Gastrocnemius medialis (tissue), 4 donors: ENCODE measurements at places on chromosomes 5 and 9. TPM values are rescaled to one million over a fixed set of nuclear protein-coding genes. Genes with fewer than 3 reads are reported as not detected.

FBP2 gene
- 56.5 TPM for total RNA-seq

DHFR gene
- total RNA-seq, result 2.2 TPM

TAF11L10 gene
- total RNA-seq, result not detected

LURAP1L gene
- total RNA-seq, result 0.75 TPM

SLC36A2 gene
- 15.0 TPM for total RNA-seq
